ENCODE measurements at places on chromosomes 2 and 18.

- no peak for DNase-seq
Measured at GRCh38 chr2:149184991-149185390, 145.4 kb upstream of the LYPD6 start.

GRCh38 chr2:26396734-26397298 lies 4.9 kb upstream of the DRC1 start:
- peak; percentile 44 for DNase-seq

- no peak for DNase-seq
Measured at GRCh38 chr2:101782427-101782792, 84.9 kb downstream of the MAP4K4 start.

DNA sequence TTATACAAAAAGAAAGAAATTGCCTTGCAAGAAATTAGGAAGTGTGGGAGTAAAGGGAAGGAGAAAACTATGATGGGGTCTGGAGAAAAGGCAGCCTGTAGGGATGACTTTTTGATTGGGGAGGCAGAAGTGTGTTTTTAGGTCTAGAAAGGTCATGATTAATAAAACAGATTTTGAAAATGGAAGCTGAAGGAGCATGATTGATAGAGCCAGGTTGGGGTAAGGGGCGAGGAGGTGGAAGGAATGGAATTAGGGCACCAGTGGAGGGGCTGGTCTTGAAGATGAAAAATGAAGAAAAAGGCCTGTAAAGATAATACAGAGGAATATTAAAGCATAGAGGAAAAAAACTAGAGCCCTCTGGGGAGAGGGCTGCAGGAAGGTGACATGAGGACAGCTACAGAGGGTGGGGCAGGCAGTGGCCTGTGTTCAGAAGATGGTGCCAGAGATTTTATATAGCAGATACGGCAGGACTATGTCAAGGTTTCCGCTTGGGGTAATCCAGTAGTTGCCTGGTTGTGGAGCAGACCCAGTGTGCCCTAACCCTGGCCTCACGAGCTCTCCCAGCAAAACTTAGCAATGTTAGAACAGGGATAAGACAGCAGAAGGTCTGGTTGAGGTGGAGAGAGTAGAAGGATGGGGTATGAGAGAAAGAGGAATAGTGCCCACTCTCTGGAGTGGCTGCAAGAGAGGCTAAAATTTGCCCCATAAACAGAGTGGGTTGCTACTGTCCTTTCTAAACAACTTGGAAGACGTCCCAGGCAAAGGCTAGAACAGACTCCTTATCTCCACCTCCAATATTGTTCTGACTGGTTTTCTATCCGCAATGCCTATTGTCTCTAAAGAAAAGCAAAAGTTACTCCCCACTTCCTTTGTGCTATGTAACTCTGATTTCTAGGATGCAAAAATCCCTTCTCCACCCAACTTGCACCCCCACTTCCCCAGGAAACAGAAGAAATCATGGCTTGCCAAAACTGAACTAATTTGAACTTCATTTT lies 287.3 kb downstream of the AGPS start:
- DNase-seq, result no peak

DNA sequence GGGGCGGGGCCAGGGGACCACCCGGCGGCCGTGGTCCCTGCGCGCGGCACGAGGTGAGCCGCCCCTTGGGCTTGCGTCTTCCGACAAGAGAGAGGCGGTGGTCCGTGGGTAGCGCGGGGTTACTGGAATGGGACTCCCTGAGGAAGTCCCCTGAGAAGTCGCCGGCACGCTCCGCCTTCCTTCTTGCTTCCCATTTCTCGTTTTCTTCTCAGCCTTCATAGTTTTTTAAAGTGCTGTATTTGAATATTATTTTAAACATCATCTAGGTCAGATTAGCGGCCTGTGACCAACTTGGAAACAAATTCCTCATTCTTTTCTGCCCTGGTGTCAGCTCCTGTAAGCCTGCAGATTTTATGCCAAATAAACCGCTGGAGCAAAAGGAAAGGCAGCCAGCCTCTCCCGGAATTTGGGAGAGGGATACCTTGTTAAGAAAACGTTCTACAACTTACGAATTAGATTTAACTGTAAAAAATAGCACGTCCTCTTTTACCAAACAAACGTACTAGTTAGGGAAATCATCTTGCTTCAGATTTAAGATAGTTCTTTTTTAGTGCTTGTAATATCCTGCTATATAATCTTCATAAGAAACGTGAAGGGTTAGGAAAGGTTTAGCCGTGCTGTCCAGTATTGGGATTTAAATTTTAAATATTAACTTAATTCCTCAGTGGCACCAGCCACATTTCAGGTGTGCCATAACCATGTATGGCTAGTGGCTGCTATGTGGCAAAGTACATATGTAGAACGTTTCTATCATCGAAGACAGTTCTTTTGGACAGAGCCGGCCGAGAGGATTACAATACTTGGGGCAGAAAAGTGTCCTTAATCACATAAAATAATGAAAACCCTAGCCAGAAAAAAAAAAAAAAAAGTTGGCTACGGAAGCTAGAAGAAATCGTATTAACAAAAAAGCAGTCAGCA lies 628 bp upstream of the PTPN2 start:
- no peak for DNase-seq

DNA sequence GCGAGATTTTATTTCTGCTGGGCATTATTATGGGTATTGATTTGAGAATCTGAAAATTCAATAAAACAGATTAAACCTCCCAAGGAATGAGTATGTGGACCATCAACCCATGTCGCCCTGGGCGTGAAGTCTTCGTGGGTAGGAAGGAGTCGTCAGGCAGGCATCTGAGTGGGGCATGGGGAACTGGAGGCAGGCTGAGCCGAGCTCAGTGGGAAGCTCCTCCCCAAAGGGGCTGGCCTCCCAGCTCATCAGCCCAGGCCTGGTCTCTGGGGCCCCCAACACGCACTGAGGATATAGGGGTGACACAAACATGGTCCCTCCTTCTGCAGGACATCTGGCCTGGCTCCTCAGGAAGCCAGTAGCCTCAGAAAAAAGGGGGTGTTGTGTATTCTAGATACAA lies 265.2 kb downstream of the TFCP2L1 start:
- DNase-seq, result no peak

- no peak for DNase-seq
Measured at GRCh38 chr18:55605733-55606338, 17.8 kb upstream of the TCF4 start.

DNA sequence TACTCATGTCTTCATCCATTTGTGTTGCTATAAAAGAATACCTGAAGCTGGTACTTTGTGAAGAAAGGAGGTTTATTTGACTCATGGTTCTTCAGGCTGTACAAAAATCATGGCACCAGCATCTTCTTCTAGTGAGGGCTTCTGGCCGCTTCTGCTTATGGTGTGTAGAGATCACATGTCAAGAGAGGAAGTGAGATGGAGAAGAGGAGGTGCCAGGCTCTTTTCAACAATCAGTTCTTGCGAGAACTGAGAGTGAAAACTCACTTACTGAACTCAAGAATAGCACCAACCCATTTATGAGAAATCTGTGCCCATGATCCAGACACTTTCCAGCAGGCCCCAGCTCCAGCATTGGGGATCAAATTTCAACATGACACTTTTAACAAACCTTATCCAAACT lies 30.0 kb upstream of the BARD1 start:
- DNase-seq, result no peak

DNA sequence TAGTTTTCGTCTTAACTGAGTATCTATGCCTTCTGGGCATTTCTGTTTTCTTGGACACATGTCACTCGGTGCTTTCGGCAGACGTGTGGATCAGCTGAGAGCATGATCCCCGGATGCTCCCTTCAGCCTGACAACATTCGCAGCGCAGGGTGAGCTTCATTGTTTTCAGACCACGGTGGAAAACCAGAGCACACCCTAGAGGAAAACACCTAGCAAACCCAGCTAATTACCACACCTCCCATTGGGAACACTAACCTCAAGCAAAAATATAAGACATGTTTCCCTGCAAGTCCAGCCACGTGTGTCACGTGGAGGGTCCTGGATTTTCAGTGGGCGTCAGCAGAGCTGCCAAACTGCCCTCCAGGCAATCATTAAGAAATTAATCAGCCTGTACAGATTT lies 31.0 kb downstream of the ANKRD29 start:
- no peak for DNase-seq

- no peak for DNase-seq
Measured at GRCh38 chr2:201357221-201357620, at the start of gene FLACC1. FLACC1 (minus strand) TSS chr2:201357345; CDS start chr2:201351404, 5,941 bp downstream.

- no peak for DNase-seq
Measured at GRCh38 chr2:111071600-111072171, 49.0 kb upstream of the BCL2L11 start.

DNA sequence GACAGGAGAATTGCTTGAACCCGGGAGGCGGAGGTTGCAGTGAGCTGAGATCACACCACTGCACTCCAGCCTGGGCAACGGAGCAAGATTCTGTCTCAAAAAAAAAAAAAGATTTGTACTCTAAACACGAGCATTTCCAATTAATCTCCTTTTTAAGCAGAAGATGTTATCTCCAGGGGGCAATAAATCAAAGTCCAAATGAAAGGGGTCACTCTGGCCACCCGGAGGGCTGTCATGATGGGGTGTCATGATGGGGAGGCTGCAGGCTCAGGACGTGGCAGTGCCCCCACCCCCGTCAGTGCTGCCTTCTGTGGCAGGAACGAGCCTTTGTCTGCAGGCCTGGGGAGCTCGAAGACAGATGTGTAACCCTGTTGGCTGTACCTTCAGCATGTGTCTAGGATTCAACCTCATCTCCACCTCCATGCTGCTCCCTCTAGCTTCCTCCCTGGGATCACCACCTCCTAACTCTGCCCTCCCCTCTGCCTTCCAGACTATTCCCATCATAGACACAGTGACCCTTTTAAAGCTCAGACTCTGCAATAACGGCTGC lies 76.9 kb upstream of the YWHAQ start:
- DNase-seq, result no peak

- no peak for DNase-seq
Measured at GRCh38 chr2:118264232-118264990, 176.1 kb downstream of the INSIG2 start.

DNA sequence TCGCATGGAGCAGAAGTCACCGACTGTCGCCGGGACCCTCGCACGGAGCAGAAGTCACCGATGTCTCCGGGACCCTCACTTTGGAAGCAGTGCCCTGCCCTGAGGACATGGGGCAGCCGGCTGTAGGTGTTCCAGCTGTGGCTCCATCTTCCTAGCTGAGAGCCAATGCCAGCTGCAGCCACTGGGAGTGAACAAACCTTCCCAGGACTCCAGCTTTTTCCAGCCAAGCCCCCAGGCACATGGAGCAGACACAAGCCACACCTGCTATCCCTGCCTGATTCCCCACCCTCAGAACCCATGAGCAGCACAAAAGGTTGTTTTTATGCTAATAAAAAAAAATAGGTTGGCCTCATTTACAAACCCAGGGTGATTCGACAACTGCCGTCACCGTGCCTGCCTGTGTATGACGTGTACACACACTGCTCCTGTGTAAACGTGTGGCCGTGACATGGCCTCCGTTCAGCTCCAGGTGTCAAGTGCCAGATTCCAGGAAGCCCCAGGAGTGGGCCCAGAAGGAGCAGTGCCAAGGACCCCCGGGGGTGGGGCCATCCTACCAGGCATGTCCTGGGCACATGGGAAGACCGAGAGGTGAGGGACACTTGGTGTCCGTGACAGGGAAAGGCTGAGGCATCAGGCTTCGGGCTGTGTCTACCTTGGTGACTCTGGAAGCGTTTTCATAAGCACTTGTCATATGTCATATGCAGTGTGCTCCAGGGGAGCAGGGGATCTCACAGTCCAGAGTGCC lies 91.5 kb downstream of the EIPR1 start:
- DNase-seq, result no peak

DNA sequence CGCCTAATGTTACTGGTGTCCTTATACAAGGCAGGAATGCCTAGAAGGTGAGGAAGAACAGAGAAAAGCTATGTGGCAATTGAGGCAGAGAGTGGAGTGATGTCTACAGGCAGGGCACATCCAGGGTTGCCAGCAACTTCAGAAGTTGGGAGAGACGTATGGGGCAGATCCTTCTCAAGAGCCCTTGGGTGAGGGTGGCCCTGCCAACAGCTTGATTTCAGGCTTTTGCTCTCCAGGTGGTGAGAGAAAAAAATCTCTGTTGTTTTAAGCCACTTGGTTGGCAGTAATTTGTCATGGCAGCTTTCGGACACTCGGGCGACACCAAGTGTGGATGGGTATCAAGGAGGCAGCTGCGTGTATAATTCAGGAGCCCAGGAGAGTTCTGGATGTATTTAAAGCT lies 217.4 kb upstream of the SMIM21 start:
- no peak for DNase-seq
